ENCODE measurements at places on chromosomes 1 and 21.

GRCh38 chr1:183310753-183311479 is 107.3 kb downstream of the NMNAT2 start:
- no peak for DNase-seq

- no peak for DNase-seq
Observed at GRCh38 chr1:21366288-21366687, 73.6 kb upstream of the NBPF3 start.

GRCh38 chr1:62230718-62231117 is 36.1 kb downstream of the L1TD1 start:
- peak; percentile 85 for DNase-seq

DNA sequence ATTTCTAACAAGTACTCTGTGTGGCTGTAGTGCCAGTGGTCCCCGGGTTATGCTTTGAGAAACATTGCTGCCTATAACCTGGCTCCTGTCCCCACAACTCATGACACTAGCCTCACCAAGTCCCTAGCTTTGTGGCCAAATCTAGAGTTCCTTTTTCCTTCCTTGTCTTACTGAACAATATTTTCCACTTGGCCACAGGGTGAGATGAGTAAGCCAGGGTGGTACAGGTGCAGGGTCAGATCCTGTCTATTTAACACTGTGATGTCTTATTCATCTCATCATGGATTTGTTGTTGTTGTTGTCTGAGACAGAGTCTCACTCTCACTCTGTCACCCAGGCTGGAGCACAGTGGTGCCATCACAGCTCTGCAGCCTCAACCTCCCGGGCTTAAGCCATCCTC is 18.6 kb downstream of the ARMH1 start:
- no peak for DNase-seq

DNA sequence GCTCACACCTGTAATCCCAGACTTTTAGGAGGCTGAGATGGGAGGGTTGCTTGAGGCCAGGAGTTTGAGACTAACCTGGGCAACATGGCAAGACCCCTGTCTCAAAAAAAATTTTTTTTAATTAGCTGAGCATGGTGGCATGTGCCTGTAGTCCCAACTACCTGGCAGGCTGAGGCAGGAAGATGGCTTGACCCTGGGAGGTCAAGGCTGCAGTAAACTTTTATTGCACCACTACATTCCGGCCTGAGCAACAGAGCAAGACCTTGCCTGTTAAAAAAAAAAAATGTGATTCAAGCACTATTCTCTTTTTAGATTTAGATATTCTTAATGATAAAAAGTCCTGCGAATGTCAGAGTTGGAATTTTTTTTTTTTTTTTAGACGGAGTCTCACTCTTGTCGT is 102.5 kb upstream of the L1TD1 start:
- no peak for DNase-seq

DNA sequence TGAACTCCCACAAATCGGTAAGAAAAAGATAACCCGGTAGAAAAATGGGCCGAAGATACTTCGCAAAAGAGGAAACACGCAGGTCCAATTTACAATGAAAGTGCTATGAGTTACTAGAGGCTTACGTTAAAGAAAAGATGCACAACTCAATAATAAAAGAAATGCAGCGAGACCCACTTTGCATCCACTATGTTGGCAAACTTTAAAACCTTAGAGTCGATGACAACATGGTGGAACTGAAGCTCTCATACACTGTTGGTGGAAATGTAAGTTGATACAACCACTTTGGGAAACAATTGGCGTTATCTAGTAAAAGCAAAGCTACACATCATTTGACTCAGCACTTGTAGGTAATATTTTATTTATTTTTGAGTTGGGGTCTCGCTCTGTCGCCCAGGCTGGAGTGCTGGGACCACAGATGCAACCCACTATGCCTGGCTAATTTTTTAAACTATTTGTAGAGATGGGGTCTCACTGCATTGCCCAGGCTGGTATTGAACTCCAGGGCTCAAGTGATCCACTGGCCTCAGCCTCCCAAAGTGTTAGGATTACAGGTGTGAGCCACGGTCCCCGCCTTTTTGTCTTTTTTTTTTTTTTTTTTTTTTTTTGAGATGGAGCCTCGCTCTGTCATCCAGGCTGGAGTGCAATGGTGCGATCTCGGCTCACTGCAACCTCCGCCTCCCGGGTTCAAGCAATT is 696 bp upstream of the GPATCH3 start:
- no peak for DNase-seq

GRCh38 chr1:211520641-211521040 is 28.7 kb upstream of the RD3 start:
- DNase-seq: no peak

DNA sequence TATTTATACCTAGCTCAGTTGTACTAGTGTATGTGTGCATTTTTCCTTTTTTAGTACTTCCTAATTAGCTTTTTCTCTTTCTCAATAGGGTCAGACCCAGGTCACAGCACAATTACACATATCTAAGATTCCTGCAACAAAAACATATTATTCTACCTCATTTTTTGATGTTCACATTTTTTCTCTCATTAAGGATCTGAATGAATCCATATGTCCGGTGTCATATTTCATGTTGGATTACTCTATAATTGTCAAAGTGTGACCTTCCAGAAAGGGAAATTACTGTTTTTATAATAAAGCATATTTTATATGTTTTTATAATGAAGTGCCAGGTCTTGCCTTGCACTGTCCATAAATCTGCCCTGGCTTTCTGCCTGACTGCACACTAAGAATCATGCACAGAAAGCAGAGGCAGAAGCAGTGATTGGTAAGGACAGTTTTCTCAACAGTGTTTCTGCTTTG is 143.7 kb downstream of the KCNT2 start:
- DNase-seq: peak; percentile 40

DNA sequence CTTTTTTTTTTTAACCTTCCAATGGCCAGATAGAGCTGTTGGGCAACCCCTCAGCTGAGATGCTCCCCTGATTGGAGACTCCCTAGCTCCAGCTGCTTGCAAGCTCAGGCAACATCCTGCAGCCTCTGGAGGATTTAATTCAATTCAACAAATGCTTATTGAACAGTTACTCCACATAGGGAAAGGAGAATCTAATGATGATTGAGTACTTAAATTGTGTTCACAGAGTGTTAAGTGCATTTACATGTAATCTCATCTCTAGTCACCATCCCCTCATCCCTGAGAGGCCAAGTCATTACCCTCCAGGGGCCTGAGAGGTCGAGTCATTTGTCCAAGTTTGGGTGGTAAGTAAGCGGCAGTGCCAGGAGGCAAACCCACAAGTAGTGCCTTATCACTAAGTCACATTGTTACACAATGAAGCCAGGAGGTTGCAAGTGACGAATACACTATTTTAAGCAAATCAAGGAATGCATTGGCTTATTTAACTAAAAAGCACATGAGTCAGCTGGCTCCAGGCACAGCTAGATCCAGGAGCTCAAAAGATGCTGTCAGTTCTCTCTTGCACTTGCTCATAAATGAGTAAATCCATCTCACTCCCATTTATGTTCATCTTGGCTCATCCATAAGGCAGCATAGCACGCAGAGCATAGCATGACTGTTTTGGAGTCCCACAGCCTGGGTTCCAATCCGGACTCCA is 64.3 kb downstream of the OPTC start:
- DNase-seq: peak; percentile 83

- no peak for DNase-seq
Observed at GRCh38 chr21:29347274-29347681, 48.6 kb downstream of the BACH1 start.

GRCh38 chr1:165536016-165536415 is 7.8 kb upstream of the LRRC52 start:
- no peak for DNase-seq

- DNase-seq: no peak
Observed at GRCh38 chr1:64310760-64311159, 107.3 kb downstream of the UBE2U start.

Data from AG08395 (cell line).